ENCODE measurements at places on chromosomes 4 and X. TPM values are rescaled to one million over a fixed set of nuclear protein-coding genes. Genes with fewer than 3 reads are reported as not detected.

Gene CENPI
- total RNA-seq: 34.7 TPM

DNA sequence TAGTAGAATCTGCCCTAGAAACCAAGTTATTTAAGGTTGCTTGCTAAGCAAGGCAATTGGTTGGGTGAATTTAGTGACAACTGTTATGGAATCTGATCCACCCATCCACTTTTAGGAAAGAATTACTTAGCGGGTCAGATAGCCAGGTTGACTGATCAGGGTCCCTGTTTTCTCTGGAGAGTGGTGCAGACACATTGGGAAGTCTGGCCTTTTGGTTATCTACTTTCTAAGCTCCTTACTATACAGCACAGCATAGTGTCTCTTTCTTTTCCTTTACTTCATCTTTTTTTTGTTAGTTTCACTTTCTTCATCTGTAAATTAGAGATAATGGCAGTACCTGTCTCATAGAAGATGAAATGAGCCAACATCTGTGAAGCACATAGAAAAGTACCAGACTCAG, 7.4 kb downstream of the HERC3 start:
- H3K36me3 ChIP-seq: no peaks in the 10 kb centered on the region
- H3K27ac ChIP-seq: peak overlapping the region; percentile 94
- peak overlapping the region; percentile 63 for H3K4me3 ChIP-seq
- peaks cover 33% of the 10 kb centered on the region for H3K4me1 ChIP-seq
- no peak for DNase-seq

GRCh38 chrX:4315891-4316290, 602.4 kb upstream of the PRKX start:
- H3K27ac ChIP-seq: no peak overlapping the region
- no peaks in the 10 kb centered on the region for H3K4me1 ChIP-seq
- H3K4me3 ChIP-seq: no peak overlapping the region
- peak; percentile 28 for DNase-seq
- H3K27me3 ChIP-seq: peaks cover 8% of the 10 kb centered on the region

Gene CCNA2
- 78.0 TPM for total RNA-seq

- no peak overlapping the region for H3K27ac ChIP-seq
- no peak overlapping the region for H3K4me3 ChIP-seq
- H3K4me1 ChIP-seq: no peaks in the 10 kb centered on the region
- H3K36me3 ChIP-seq: no peaks in the 10 kb centered on the region
- DNase-seq: no peak
Measured at GRCh38 chr4:113537628-113538027, 223.9 kb downstream of the CAMK2D start.

Data from PC-3 (cell line).